ENCODE measurements at places on chromosomes 16 and 17. TPM values are rescaled to one million over a fixed set of nuclear protein-coding genes. Genes with fewer than 3 reads are reported as not detected.

- no peak for DNase-seq
These were observed 975 bp downstream of the SNX29 start for GRCh38 chr16:11977376-11978041.

DNA sequence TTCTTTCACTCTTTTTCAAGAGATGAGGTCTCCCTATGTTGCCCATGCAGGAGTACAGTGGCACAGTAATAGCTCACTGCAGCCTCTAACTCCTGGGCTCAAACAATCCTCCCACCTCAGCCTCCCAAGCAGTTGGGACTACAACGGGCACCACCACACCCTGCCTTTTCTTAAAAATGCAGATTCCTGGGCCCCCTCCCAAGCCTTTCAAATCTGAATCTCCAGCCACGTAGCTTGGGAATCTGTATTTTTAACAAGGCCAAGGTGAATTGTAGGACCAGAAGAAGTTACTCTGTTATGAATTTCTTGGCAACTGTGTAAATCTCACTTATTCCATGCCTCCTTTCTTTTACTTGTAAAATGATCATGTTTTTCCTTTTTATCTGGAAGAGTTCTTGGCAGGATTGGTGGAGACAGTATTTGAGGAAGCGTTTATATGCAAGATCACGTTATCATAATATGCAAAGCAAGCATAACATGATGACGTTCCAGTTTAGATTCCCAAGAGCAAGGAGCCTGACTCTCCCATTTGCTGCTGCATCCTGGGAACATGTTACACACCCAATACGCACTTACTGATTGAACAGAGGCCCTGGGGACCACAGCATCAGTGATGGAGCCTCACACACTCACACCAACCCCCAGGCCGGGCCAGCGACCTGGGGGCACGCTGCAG, 44.5 kb downstream of the LITAF start:
- DNase-seq: no peak

- peak; percentile 59 for DNase-seq
These were observed 65.0 kb downstream of the MMD start for GRCh38 chr17:55356434-55357328.

GRCh38 chr17:7363311-7363710, 8.4 kb downstream of the TMEM95 start:
- no peak for DNase-seq

Gene FBF1
- 6.3 TPM for total RNA-seq

GRCh38 chr16:89193576-89194293, 6.6 kb downstream of the SLC22A31 start:
- DNase-seq: no peak

GRCh38 chr16:78770353-78771091, 671.1 kb downstream of the WWOX start:
- peak; percentile 18 for DNase-seq

Gene GNG13
- total RNA-seq: not detected

DNA sequence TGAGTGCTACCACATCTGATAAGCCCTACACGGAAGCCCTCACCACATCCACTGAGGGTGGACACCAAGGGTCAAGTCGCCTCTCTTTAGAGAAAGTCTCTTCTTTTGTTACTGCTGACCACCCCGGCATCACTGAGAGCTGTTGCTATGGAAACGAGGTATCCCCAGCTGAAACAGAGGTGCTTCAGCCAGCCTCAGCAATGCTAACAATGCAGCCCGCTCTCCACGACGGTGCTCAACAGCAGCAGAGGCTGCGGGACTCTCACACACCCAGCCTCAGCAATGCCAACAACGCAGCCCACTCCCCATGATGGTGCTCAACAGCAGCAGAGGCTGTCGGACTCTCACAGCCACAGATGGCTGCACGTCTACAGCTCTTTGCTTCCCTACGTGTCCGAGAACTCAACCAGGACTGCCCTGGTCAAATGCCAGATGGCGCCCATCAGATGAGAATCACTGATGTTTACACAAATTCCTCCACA, 41.4 kb downstream of the VPS53 start:
- no peak for DNase-seq

Gene KRTAP4-6
- not detected for total RNA-seq

Measured in thoracic aorta (tissue), 2 donors.